ENCODE measurements at places on chromosomes 6 and 20.

- DNase-seq: no peak
Measured at GRCh38 chr20:53330601-53331140, 263.0 kb downstream of the ZNF217 start.

GRCh38 chr6:12436224-12436623 is 146.1 kb downstream of the EDN1 start:
- DNase-seq: no peak

DNA sequence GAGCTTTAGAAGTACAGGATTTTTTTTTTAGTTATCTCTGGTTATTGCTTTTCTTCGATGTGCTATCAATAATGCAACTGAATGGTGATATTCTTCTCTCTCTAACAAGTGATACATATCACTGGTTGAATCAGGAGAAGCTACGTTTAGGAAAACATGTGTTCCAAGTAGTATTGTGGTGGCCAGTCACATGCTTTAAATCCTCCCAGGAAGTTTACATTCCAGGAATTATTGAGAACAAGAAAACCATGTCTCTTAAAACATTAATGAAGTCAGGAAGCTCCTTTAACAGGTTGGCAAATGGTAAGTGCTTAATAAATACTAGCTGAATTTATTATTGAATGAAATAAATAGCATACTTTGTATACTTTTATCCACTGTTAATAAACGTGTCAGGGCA is 371.1 kb downstream of the BCKDHB start:
- no peak for DNase-seq

- no peak for DNase-seq
Measured at GRCh38 chr6:132007474-132008190, 56.5 kb upstream of the CCN2 start.

DNA sequence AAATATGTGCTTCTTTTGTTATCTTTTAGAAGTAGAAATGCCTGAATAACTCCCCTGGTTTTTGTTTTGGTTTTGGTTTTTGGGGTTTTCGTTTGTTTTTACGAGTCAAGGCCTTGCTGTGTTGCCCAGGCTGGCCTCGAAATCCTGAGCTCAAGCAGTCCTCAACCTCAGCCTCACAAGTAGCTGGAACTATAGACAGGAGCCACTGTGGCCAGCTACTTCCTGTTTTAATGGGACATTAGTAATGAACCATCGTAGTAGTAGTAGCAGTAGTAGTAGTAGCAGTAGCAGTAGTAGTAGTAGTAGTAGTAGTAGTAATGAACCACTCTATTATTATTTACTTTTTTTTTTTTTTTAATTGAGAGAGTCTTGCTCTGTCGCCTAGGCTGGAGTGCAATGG is 66.0 kb downstream of the UBR2 start:
- DNase-seq: no peak

DNA sequence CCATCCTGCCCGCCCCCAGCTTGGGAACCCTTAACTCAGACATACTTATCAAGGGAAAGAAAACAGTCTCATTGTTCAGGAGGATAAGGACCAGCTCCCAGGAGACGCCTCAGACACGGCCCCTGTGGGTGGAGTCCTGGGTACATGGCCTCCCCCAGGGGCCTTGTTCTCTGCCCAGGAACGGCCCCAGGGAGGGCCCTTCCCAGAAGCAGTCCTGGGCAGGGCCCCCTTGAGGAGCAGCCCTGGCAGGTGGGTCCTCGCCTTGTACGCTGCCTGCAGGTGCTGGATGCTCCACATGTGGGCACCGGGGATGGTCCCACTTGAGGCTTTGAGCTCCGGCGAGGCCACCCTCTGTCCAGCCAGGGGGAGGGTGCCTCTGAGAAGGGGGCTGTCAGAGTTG is 4.5 kb upstream of the GATA5 start:
- DNase-seq: no peak

DNA sequence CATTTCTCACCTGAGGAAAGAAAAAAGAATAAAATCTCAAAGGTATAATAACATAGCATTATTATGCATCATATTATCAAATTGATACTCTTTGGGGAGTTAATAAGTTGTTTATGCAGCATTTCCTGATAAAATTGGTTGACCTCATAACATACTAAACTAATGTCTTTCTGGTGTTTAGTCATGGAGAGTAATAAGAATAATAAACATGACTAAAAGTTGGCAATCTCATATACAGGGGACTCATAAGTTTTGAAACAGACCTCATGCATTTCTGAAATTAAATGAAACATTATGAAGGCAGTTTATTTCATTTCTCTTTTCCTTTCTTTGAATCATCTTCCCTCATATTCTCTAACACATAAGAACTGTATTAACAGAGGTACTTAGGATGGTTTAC is 60.5 kb upstream of the PRDM1 start:
- DNase-seq: no peak

Data from T-helper 2 cell treated with Interferon-gamma antibody and Interleukin-4, amounts not matched to agents 5 μg/mL and 100 μg/mL, for 36 hours (primary cell).